ENCODE measurements at places on chromosomes 2 and 18.

GRCh38 chr2:58532641-58533040 lies 291.5 kb upstream of the FANCL start:
- no peak for DNase-seq

DNA sequence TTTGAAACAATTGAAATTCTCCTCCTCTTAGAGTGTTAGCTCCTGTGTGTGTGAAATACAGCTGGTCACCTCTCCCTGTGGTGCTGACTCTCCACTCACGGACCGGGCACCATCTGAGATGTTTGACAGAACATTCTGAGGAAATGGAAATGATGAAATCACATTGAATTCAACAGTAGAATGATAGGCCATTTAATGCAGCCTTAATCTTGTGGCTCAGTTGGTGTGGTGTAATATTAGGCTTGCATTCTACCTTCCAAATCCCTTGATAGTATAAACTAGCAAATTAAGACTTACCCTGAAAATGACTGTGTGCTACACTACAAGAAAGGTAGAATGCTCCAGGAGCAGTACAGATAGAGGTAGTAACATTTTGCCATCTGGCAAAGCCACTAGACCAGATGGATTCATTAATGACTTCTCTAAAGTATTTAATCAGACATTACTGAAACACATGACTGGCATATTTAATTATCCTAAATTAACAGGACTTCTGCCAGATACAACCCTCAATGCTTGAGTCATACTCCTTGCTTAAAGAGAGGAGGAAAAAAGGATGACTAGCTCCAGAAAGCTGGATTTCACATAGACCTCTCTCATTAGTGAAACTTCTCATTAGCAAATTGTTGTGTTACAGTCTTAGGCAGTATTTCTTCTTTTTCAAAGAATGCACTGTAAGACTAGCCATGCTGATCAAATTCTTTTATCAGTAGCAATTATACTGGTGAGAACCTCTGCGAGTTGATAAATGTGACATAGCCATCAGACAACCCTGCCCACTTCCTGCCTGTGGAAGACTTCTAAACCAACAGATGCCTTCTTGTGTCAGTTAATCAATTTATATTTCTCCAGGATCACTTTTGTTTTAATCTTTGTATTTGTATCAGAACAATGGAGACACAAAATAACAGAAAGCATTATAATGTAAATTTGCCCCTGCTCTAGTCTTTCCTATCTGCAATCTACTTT lies 80.6 kb downstream of the EML6 start:
- no peak for DNase-seq

DNA sequence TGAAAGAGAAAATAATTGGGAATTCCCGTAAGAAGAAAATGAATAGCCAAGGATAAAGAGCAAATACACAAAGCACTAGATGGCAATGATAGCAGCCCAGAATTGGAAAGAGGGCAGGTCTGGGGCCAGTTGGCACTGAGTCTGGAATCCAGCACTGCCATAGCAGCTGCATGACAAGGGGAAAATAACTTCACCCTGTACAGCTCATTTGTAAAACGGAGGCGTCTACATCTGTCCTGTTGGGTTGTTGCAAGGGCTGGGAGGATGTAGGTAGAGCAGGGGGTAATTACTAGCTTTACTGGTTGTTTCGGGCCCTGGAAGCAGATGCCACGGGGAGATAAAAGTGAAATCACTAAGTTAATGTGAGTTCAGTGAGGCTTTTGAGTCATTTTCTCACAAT lies 110.0 kb upstream of the RASGRP3 start:
- peak; percentile 37 for DNase-seq

DNA sequence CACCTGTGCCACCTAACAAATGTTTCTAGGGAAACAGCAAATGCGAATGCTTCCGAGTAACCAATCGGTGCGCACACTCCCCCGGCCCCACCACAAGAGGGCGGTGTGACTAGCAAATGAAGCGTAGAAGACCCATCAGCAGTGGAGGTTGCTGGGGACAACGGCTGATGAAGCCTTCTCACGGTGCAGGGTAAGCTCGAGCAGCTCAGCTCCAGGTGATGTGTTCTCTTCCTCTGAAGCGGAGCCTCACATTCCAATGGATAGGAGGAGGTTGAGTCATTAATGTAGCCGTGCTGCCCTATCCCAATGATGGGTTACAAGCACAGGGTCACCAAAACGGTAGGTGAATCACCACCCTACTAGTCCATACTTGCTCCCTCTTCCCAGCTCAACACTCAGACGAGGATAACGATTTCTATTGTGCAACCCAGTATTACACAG lies 127.6 kb upstream of the TWIST2 start:
- DNase-seq: no peak

DNA sequence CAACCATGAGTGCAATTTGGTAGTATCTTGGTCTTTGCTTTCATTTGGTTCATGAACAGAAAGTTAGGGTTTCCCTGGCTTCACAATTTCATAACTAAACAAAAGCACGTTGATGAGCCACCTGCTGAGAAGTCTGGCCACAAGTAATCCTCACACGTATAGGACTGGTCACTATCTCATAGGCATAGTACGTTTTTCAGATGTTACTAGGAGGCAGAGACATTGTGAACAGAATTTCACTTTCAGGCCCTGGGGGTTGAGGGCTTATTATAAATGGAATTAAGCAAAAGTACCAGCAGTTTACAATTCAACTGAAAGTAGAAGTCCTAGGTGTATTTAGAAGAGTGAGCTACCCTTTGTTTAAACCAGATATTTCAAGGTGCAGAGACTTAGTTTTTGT lies 277.1 kb downstream of the ALPK2 start:
- DNase-seq: no peak

DNA sequence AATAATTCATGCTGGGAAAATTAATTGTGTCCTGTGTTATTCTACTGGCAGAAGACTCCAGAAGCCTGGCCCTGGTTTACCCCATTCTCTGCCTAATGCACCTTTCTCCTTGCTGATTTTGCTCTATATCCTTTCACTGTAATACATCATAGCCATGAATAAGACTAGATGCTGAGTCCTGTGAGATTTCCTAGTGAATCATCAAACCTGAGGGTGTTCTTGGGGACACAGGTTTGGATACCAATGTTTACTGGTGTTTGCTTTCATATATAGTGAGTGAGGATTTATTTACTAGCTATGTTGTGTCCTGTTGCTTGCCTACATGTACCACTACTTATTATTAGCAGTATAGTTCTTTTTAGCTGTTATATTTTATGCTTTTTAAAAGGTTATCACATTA lies 6.5 kb downstream of the METTL5 start:
- no peak for DNase-seq

DNA sequence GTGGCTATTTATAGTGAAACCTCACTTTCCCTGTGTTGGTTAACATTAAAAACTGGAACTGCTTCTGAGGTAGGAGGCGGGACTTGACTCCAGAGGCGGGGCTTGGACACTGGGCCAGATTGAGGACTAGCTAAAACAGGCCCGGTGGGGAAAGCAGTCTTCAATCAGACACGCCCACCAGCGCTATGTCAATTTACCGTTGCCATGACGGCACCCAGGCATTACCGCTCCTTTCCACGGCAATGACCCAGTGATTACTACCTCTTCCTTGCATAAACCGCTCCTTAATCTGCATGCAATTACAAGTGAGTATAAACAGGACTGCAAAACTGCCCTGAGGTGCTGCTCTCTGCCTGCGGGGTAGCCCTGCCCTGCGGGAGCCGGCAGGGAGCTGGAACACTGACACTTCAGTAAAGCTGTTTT lies 35.3 kb downstream of the LRRFIP1 start:
- no peak for DNase-seq

GRCh38 chr2:194725169-194725568 lies 931.9 kb upstream of the SLC39A10 start:
- no peak for DNase-seq

DNA sequence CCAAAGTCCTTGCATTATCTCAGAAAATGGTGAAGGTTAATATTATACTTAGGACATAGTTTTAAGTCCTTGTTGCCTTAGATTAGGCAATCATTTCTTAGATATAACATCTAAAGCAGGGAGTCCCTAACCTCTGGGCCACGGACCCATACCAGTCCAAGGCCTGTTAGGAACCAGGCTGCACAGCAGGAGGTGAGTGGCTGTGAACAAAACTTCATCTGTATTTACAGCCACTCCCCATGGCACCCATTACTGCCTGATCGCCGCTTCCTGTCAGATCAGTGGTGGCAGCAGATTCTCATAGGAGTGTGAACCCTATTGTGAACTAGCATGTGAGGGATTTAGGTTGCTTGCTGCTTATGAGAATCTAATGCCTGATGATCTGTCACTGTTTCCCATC lies 86.5 kb upstream of the MYO3B start:
- DNase-seq: no peak

DNA sequence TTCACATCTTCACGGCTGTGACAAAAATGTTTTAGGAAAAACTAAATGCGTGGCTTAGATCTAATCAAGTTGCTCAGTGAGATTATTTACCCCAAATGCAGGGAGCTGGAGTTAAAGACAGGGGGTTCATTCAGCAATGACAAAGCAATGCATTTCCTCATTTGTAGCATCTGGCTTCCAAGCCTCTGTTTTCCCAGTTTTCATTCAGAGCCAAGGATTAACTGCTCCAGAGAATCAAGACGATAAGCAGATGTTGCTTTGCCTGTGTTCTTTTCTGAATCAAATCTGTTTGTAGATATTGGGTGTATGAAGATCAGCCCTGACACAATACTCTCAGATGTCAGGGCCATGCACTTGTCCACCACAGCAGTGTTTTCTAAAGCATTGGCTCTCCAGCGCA lies 147.4 kb upstream of the SIX2 start:
- DNase-seq: no peak

- no peak for DNase-seq
Measured at GRCh38 chr2:111698743-111699554, 185.0 kb downstream of the ANAPC1 start.

DNA sequence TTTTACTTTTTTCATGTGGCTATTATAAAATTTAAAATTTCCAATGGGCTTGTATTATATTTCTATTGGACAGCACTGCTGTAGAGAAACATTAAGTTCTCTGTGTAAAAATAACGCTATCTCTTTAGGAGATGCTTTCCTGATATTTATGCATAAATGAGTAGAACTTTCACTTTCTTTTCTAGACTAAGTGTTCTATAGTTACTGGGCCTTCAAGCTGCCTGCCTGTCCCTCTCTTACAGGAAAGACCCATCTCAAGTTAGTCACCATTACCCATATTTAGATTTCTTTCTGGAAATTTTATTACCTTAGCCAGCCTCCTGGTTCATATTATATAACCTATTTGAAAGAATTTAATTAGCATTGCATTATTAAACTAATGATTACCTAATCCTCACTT lies 4.8 kb downstream of the ITGA4 start:
- DNase-seq: no peak

DNA sequence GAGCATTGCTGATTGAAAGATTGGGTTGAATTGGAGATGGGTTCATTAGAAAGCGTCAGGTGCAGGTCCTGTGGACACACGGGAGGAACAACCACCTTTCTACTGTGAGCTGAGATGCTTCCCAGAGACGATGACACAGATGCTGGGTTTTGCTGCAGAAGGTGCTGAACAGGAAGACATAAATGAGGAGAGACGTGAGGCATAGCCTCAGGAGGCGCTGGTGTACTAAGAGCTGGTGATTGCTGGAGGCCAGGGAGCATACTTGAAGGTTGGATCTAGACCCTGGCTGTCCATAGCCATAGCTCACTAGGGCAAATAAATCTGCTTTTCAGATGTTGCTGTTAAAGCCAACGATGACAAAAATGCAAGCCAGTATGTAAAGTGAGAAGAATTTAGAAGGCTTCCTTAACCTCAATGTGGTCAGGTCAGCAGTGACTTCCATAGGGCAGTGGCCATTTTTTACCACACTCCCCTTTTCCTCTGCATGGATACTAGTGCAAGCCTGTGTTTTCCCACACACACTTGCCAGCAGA lies 153.7 kb downstream of the SOX11 start:
- no peak for DNase-seq

- DNase-seq: no peak
Measured at GRCh38 chr2:240287011-240287410, 146.6 kb upstream of the OTOS start.
